GM04504 (cell line): ENCODE measurements at places on chromosomes 7 and 10.

DNA sequence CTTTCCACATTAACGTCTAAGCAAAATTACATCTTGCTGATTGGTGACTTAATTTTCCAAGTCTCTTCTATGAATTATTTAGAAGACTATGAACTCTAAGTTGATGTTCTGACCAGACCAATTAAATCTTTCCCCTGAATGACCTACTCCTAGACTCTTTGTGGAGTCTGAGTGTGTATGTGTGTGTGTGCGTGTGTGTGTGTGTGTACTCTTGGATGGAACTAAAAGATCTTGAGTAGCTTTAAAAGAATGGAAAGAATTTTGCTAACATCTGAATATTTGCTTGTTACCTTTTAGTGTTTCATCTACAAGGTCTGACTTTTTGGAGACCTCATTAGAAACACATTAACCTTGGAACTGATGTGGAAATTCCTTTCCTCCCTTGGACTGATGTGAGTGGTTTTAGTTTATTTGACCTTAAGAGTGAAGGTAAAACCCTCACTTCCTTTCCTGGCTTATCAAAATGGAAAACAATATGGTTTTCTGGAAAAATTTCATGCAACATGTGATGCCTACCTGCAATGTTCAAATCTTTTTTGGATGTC lies 257.1 kb downstream of the GATA3 start:
- no peak for DNase-seq

DNA sequence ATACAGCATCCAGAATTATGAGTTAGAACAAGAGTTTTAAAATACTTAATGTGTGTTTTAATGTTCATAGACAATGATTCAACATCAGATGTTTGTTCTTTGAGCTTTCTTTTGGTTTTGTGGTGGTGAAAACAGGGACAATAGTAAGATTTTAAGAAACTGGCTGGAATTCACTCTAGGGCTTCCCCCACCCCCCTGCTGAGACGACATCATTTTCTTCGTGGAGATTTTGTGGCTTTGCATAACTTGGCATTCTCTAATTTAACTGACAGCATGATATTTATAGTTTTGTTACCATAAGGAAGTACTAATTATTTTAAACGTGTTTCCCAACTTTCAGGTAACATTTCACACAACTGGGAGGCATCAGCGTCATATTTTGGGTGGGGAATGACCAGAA lies 184.1 kb downstream of the BICC1 start:
- DNase-seq, result no peak

DNA sequence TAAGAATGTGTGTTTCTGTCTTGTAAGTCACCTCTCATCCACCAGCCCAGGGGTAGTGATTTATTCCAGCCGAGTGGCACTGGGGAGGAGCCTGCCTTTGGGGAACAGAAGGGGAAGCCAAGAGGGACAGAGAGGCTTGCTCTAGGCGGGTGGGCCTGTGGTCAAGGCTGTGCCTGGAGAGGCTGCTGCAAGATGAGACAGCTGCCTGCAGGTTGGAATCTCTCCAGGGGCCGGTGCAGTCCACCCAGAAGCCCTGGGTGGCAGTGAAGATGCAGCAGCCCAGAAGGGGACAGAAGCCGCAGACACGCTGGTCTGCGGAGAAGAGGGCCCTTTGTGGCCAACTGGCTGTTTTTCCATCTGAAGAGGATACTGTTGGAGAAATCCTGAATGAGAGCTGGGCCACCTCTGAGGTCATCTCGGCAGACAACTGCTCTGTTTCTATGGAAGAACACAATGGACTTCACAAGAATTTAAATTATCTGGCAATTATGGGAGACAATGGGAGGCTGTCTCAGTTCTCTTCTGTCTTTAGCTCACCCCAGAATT lies 175.7 kb downstream of the GFRA1 start:
- DNase-seq, result no peak

DNA sequence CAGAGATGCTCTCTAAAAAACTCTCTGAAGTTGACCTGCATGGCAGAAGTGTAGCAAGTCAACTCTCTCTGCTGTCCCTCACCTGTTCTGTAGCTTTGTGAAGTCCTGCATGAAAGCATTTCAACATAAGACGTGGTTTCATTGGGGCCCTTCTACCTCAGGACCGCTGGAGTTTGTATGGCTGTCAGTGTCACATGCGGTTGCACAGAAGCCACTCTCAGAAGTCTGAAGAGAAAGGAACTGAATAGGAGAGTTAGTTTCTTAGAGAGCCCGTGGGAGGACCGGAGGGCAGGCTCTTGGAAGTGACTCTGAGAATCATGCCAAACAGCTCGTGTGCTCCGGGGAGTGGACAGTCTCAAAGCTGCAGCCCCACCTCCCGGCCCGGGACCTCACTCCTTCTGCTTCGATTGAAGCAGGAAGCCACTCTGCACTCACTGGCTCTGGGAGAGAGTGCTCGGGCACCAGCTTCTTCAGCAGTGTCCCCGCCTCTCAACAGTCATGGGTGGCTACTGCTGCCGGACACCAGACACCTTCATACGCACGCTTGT lies 486.7 kb downstream of the SDK1 start:
- DNase-seq, result no peak

DNA sequence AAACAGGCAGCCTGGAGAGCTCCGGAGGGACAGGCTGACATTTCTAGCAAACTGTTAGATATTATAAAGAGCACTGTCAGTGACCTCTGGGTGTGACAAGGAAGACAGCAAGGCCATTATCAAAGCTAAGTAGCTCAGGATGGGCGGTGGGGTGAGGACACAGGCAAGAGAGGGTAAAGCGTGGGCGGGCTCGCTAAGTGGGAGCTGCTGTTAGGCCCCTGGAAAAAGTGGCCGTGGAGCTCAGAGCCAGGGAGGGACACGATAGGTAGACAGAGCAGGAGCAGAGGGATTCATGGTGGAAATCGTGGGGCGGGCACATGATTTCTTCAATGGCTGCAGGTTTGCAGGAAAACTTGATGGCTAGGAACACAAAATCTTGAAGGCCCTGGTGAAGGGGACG lies 51.4 kb upstream of the NPS start:
- no peak for DNase-seq

- DNase-seq, result no peak
Observed at GRCh38 chr7:154886591-154886990, 116.3 kb downstream of the PAXIP1 start.

DNA sequence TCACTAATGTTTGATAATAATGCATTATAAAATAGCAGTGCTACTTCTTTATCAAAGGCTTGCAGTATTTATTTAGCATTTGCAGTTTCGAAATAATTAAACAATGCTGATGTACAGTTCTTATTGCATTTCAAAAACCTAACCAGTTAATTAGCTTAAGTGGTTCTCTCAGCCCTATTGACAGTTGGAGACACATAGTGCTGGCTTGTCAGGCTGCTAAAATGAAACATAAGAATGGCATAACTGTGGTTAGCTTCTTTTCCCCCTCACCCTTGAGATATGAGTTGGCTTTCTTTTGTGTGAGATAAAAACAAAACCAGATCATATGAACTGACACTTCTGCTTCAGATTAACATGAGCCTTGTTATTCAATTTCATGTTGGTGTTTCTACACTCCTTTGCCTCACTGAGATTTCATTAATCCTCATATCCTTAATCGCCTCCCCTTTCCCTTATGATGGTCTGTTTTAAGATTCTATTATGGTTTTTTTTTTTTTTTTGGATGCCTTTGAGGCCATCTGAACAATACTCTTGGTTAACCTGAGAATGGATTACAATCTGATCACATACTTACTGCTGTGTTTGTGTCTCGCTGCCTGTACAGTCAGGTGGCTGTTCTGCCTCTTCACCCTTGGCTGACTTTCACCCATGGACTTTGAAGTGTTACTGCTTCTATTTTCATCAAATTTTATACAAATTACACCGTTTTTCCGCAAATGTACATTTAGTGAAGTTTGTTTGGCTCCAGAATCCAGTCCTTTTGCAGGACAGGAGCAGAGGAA lies 108.0 kb downstream of the SDK1 start:
- DNase-seq, result no peak

- no peak for DNase-seq
Observed at GRCh38 chr7:137664846-137665245, 181.9 kb downstream of the DGKI start.

- no peak for DNase-seq
Observed at GRCh38 chr7:78254726-78255055, 456.1 kb downstream of the PHTF2 start.

GRCh38 chr10:28906011-28906411 lies 228.7 kb downstream of the BAMBI start:
- no peak for DNase-seq

- no peak for DNase-seq
Observed at GRCh38 chr10:30835146-30835545, 196.5 kb downstream of the ZNF438 start.
